ENCODE measurements at places on chromosomes 1 and 21. TPM values are rescaled to one million over a fixed set of nuclear protein-coding genes. Genes with fewer than 3 reads are reported as not detected.

GRCh38 chr1:209455145-209455544, 128.4 kb upstream of the CAMK1G start:
- DNase-seq = no peak

The HSPA6 gene
- total RNA-seq = 0.16 TPM

- no peak for DNase-seq
These were observed 15.1 kb downstream of the CYP4B1 start for GRCh38 chr1:46813858-46814396.

The GART gene
- total RNA-seq = 96.9 TPM

The NID1 gene
- total RNA-seq = 19.2 TPM

GRCh38 chr1:201714542-201715329, 114.2 kb upstream of the IPO9 start:
- peak; percentile 99 for DNase-seq

GRCh38 chr21:25280061-25280460, 327.2 kb downstream of the MRPL39 start:
- DNase-seq = no peak

Data from H4 (cell line).